ENCODE measurements at places on chromosomes 6 and 20.

DNA sequence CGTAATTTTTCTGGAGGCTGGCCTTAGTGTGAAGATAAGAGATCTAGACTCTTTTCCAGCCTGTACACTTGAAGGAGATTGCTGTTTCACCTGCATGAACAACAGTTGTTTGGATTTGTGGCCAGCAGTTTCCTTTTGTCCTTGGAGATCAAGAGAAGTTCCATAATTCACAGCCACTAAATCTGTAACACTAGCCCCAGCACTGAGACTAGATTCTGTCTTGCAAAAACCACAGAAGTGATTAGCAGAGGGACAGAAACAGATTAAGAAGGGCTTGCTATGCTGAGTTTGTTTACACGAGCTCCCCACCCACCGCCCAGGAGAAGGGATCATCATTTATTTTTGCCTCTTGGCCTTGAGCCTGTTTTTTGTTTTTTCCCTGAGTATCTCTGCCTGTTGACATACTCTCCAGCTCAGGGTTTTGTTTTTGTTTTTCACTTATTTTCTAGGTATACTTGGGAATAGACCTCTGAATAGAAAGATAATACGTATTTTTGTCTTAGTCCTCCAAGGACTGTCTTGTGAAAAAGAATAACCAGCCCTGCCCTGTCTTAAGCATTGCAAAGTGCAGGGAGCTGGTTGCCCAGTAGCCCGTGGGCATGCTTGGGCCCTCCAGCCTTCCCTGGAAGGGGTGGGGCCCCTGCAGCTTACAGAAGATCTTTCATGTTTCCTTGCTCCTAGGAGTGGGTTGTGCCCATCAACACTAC, 93.1 kb upstream of the SOX4 start:
- DNase-seq = no peak

DNA sequence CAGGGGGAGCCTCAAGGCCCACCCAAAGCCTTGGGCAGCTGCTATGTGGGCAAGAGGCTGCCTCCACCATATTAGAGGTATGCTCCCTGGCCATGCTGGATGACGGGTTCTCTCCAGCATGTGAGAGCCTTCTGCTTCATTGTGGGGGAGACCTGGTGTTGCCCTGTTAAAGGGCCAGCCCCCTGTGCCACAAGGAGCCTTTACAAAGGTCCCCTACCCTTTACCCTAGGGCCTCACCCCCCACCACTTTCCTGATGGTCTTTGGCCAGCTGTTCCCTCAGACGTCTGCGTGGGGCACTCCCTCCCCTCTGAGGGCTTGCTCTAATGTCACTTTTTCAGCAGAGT, 5.2 kb downstream of the ADIG start:
- DNase-seq = no peak

DNA sequence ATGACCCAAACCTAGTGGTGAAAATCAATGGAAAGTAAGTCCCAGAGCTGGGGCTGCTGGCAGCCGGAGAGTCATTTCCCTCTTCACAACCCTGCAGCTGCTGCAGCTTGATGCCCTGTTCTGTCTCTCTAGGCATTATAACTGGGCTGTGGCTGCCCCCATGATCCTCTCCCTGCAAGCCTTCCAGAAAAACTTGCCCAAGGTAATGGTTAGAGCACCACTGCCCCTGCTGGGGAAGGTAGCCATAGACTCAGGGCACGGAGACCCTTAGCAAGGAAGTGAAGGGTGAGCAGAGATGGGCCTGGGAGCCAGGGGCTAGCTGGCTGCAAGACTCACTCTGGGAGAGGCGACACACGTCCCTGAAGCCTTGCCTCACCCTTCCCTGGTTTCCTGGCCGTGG, 12.0 kb downstream of the LPIN3 start:
- DNase-seq = no peak

GRCh38 chr6:131383421-131384411, 189.3 kb upstream of the ARG1 start:
- DNase-seq = no peak

GRCh38 chr20:10954908-10955580, 281.2 kb upstream of the JAG1 start:
- DNase-seq = no peak
